ENCODE measurements at places on chromosomes 2 and 18.

DNA sequence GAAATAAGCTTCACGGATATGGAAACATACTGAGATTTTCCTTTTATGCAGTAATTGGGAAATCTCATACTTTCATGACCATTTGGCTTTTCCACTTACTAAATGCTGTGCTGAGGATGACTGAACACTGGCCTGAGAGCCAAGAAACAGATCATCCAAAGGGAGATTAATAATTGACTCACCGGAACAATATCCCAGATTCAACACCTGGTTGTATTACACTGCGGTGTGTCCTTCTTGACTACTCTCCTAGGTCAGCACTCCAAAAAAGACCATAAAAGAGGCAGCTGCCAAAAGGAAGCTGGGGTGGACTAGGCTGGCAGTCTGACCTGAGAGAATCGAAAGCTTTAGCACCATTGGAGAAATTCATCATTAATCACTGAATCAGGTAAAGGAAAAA lies 469.1 kb downstream of the CBLN2 start:
- DNase-seq = no peak

DNA sequence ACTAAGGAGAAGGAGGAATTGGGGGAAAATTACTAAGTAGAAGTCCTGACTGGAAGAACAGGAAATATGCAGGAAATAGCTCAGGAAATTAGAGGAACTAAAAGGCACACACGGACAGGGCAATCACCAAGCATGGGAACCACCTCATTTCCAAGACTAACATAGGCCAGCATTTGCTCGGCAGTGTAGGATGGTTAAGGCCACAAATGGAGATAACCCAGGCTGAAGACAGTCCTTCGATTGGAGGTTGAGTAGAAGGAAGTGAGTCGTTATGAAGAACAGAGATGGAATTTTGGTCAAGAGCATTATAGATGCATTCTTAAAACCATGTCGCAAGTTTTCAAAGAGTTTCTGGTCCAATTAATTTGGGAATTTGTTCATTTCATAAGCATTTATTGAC lies 401.4 kb downstream of the ALK start:
- no peak for DNase-seq

DNA sequence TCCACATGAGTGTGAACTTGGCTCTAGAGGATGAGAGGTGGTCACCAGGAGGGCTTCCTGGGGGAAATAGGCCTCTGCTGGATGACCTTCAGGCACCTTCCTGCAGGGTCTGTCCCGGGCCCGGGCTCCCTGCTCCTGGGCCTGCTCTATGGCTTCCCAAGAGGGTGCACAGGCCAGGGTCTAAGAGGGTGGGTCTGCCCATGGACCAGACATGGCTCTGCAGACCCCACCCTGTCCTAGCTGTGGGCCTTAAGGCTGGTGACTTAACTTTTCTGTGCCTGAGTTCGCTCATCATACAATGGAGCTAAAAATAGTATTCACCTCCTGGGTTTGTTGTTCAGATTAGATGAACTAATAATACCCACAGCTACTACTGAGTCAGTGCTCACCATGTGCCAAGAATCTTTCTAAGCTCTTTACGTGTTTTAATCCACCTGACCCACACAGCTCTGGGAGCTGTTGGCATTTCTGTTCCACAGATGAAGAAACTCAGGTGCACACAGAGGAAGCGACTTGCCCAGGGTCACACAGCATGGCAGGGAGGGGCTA lies 14.4 kb downstream of the INHBB start:
- no peak for DNase-seq

GRCh38 chr18:11992096-11992790 lies 10.9 kb downstream of the IMPA2 start:
- no peak for DNase-seq

GRCh38 chr2:108257757-108258331 lies 18.1 kb downstream of the SULT1C3 start:
- no peak for DNase-seq

- no peak for DNase-seq
These were observed 4.7 kb upstream of the CAPN10 start for GRCh38 chr2:240581811-240582210.

GRCh38 chr2:64640153-64641044 lies 13.3 kb downstream of the SERTAD2 start:
- DNase-seq = no peak

DNA sequence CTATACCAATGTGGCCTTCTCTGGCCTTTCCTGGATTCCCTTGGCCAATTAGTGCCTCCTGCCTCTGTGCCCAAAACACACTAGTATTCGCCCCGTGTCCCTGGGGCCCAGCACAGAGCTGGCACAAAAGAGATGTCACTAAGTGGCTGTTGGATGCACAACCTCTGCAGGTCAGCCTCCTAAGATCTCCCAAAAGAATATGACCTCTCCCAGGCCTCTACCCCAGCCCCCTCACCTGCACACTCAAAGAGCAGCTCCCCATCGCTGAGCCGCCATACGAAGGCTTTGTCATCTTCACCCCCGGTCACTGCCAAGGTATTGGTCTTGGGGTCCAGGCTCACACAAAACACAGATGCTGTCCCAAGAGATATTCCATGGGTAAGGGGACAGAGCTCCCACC lies 2.7 kb downstream of the AAMP start:
- no peak for DNase-seq

GRCh38 chr2:100581277-100581612 lies 18.5 kb downstream of the PDCL3 start:
- DNase-seq = no peak

DNA sequence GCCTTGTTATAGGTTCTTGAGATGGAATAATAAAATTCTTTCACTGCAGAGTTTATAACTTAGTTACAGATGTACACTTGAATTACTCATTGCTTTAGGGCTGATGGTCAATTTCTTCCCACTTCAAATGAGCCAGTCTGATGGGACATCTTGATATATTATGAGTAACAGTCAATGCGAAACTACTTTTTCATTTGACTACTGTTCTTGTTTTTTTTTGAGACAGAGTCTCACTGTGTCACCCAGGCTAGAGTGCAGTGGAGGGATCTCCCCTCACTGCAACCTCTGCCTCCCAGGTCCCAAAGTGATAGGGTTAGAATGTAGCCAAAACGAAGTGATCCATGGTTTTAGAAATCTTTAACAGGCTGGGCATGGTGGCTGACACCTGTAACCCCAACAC lies 57.1 kb downstream of the ST3GAL5 start:
- DNase-seq = no peak

DNA sequence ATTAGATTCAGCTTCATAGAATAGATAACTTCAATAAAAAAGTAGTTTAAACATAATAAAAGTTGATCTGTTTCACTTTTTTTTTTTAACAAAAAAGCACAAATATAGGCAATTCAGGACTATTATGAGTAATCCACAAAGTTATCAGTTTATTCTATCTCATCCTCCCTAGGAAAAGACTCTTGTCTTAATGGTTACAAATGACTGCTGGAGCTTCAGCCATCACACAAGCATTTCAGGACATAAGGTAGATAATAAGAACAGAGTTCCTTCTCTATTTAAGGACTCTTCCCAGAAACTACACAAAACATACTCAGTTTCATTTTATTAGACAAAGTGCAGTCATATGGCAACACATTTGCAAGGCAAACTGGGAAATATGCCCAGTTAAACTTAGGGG lies 357.6 kb upstream of the SETBP1 start:
- no peak for DNase-seq

GRCh38 chr2:205803500-205803899 lies 121.2 kb downstream of the NRP2 start:
- DNase-seq = no peak

DNA sequence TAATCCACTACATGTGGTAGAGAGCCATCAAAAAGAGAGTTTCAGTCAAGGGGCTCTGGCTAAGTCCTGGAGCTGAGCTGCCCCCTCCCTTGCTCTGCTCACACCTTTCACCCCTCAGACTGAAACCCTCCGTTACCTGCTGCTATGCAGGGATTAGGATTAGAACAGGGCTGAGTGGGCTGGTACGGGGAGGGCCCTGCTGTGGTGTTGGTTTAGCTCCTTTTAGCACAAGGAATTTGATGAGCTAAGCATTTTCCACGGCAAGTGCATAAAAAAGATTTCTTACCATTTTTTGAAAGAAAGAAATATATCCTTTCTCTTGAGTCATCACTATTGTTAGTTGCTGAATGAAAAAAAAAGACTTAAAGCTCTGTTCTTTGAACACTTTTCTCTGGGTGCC lies 46.3 kb downstream of the TCF7L1 start:
- no peak for DNase-seq

- no peak for DNase-seq
These were observed 612.7 kb upstream of the GCFC2 start for GRCh38 chr2:76323381-76323780.

DNA sequence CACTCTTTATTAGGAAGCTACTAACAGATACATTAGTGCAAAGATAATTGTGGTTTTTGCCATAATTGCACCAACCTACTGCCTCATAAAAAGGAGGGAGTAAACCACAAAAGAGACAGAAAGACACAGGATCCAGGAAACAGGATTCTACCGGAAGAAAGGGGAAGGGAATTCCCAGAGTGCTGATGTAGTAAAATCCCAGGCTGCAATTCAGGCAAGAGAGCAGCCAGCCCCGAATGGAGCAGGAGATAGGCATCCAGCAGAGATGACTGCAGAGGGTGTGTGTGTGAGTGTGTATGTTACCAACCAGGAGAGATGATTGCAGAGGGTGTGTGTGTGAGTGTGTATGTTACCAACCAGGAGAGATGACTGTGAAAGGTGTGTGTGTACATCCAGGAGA lies 84.4 kb downstream of the KCNS3 start:
- no peak for DNase-seq

GRCh38 chr2:97718942-97719341 lies 5.6 kb downstream of the ZAP70 start:
- DNase-seq = no peak

DNA sequence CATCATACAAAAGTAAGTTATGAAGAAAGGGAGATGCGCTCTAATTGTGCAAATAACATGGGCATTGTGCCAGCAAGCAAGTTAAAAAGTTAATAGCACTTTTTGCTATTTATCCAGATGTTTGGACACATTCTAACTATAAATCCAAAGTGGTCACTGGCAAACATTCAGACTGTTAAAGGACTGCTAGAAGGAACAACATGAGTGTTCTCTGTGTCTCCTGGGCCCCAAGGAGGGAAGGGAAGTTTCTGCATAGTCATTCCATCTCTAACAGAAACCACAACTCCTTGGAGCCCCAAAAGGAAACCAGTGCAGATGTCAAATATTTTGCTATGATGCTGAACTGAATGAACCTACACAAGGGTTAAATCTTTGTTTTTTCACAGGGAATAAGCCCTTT lies 213.3 kb upstream of the HNRNPA3 start:
- DNase-seq = no peak

DNA sequence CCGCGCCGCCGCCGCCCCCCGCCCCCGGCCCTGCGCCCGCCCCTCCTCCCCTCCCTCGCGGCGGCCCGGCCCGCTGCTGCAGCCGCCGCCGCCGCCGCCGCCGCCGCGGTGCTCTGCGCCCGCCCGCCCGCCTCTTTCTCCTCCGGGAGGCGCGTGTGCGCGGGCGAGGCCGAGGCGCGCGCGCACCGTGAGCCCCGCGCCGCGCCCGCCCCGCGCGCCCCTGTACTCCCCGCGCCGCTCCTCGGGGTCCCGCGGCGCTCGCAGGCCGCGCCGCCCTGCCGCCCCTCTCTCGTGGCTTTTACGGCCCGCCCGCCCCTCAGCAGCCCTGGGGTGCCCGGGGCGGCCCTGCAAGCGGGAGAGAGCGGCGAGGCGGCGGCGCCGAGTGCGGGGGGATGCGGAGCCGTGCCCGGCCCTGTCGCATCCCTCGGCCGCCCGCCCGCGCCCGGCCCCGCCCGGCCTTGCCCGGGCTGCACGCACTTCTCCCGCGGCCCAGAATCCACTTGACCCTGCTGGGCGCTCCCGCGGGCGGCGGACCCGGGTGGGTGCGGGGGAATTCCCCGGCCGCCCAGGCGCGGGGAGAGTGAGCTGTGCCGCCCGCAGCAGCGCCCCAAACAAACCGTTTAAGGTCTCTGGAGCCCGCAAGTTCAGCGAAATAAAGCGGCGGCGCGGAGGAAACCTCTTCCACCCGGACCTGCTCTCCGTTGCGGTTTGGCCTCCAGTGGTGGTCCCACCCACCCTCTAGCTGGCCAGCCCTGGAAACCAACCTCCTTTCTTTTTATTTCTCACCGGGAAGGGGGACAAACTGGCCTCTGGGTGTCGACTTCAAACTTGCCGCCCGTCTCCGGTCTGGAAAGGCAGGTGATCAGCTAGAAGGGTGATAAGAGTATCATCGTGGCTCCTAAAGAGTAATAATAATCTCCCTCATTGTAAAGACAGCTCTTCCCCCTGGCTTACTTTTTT lies 37.4 kb downstream of the AFF3 start:
- DNase-seq = no peak

- DNase-seq = no peak
These were observed 58.1 kb upstream of the IL1RL1 start for GRCh38 chr2:102253140-102253752.

DNA sequence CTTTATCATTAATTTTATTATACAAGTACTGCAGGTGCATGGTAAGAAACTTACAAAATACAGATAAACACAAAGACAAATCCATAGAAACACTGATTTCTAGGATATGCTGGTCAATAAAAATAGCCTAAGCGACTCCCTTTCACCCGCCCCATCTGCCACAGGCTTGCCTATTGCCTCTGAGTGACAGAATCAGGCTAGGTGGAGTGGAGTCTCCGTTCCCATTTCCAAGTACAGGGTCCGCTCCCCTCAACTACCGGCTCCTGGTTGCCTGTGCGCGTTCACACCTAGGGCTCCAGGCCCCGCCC lies 201 bp upstream of the TRAPPC12 start:
- DNase-seq = no peak

- no peak for DNase-seq
These were observed 332.1 kb upstream of the ETAA1 start for GRCh38 chr2:67065046-67065445.

- no peak for DNase-seq
These were observed 316 bp downstream of the GRP start for GRCh38 chr18:59220164-59220783.

DNA sequence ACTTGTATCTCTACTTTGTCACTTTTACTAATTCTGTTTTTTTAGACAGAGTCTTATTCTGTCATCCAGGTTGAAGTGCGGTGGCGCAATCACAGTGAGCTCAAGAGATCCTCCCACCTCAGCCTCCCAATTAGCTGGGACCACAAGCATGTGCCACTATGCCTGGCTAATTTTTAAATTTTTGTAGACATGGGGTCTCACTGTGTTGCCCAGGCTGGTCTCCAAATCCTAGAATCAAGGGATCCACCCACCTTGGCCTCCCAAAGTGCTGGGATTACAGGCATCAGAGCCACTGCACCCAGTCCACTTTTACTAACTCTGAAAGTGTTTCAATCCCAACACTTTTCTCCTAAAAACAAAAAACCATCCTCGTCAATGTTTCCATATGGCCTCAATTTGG lies 94.9 kb downstream of the MALT1 start:
- no peak for DNase-seq
